Smooth muscle cell of the brain vasculature (primary cell): ENCODE measurements at places on chromosomes 1 and 21.

GRCh38 chr1:55337801-55338447 is 122.8 kb upstream of the USP24 start:
- DNase-seq: peak; percentile 47

- no peak for DNase-seq
These were observed 162.6 kb downstream of the ATG4C start for GRCh38 chr1:62946511-62946910.

- no peak for DNase-seq
These were observed 22.6 kb downstream of the PLEKHM2 start for GRCh38 chr1:15706751-15707150.

DNA sequence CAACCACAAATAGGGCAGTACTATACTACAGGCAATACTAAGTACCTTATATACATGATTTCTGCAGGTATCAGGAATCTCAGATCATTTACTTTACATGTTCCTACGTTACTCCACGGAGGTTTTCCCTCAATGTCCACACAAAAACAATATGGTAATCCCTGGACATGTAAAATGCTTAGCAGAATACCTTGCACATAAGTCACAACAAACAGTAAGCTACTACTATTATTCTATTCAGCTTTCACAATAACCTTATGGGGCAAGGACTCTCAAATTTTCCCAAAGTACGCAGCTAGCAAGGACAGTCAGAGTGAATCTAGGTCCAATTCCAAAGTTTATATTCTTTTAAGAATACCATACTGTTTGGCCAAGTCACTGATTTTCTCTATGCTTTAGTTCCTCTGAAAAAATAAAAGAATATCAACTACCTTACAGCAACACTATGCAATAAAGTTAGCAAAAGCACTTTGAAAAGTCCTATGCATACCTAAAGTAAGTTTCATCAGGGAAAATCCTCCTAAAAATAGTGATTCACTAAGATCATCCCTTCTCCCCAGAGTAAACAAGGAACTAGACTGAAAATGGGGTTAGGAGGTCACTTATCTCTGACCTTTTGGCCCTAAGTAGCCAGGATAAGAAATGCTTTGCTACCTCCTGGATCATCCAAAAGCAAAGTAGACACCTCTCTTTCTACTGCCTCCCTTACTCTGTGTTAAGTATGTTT is 67.4 kb downstream of the LUZP1 start:
- DNase-seq: no peak
